ENCODE measurements at places on chromosomes 3 and 15.
A peak's percentile ranks its signal among the peaks of the same experiment; 100 is the strongest.

- peak; percentile 92 for DNase-seq
Observed at GRCh38 chr3:185820973-185821758, 3.7 kb downstream of the IGF2BP2 start.

DNA sequence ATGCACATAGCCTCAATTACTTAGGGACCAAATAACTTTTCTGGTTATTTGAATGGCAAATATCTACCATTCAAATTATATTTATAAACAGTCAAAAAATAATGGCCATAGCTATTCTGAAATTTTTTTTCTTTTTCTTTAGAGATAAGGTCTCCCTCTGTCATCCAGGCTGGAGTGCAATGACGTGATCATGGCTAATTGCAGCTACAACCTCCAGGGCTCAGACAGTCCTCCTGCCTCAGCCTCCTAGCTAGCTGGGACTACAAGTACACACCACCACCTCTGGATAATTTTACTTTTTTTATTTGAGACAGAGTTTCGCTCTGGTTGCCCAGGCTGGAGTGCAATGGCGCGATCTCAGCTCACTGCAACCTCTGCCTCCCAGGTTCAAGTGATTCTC, 16.6 kb downstream of the PPP1R2 start:
- no peak for DNase-seq

DNA sequence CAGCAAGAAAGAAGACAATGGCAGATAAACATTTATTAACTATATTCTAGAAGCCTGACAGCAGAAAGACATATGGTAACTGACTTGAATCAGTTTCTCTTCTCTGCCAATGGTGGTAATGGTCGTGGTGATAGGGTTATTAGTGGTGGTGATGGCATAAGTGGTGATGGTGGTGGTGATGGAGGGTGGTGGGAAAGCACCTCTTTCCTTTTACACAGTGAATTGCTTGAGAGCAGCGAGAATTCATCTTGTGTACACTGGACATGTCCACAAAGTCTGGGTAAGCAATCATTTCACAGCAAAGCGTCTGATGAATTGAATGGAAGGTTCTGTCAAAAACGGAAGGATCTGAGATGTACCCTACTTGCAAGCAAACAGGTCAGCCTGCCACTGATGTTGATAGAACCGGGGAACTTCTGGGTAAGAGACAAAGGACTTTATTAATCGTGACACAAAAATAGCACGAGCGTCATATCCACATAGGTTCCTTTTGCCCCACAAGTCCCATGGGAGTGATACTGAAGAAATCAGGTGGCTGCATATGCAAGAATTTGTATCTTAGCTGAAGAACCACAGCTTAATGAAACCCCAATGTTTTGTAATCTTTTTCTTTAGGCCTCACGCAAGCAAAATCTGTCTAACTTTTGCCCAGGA, 23.5 kb upstream of the TBC1D5 start:
- no peak for DNase-seq

DNA sequence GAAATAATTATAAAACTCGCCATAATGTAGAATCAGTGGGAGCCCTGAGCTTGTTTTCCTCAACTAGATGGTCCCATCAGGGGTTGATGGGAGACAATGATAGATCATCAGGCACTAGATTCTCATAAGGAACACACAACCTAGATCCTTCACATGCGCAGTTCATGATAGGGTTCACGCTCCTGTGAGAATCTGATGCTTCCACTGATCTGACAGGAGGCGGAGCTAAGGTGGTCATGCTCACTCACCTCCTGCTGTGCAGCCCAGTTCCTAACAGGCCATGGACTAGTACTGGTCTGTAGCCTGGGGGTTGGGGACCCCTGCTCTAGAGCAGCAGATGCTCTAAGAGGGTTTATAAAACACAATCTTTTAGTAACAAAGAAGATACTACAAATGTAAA, 183.6 kb downstream of the ANXA2 start:
- DNase-seq, result no peak

- DNase-seq, result no peak
Observed at GRCh38 chr3:151576511-151577137, 115.8 kb upstream of the IGSF10 start.

DNA sequence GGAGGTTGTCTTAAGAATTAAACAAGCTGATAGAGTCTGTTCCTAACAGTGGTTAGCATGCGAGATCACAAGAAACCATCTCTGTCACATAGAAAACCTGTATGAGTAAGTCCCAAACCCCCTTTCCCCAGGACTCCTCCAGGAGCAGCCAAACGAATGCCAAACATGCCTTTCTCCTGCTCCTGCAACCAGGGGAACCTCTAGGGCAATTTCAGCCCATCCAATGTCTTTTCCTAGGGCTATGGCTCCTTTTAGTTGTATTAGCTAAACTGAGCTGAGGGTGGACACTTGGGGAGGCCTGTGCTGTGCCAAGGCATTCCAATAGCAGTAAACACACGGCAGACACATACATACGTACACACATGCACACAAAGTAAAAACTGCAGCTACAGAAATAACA, 36.5 kb upstream of the TIMP4 start:
- peak; percentile 61 for DNase-seq

DNA sequence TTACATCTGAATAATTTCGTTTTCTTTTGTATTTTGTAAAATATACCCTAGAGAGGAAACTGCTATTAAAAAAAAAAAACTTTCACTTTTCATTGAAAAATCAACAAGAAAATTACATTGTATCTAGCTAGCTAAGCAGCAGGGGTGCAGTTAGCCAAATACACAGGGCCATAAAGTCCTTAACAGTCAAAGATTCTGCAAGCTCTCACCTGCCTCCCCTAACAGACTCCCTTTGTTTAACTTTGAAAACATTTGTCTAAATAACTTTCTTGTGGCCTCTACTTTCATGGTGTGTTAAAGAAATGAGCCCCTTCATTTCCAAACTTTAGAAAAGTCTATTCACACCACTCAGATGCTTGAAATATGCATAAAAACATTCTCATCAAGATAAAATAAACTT, 23.3 kb downstream of the CBLB start:
- DNase-seq, result no peak

GRCh38 chr3:61090389-61091169, 160.7 kb downstream of the FHIT start:
- no peak for DNase-seq

- DNase-seq, result no peak
Observed at GRCh38 chr3:159832024-159832423, 156.6 kb upstream of the IL12A start.

DNA sequence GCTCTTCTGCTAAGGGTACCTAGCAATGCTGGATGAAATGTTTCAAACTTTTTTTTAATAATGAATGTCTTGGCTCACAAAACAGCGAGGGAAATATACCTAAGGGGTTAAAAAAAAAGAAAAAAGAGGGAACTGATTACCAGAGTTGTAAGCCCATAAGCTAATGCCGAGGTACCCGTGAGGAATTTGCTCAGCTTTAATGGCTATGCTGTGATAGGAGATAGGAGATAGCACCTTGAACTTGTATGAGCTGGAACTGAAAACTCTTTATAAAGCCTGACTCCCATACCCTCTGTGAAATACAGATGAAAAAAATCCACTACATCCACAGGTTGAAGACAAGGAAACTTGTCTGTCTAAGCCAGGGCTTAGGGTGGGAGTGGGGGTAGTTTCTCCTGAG, 13.9 kb downstream of the GRAMD1C start:
- DNase-seq, result no peak

DNA sequence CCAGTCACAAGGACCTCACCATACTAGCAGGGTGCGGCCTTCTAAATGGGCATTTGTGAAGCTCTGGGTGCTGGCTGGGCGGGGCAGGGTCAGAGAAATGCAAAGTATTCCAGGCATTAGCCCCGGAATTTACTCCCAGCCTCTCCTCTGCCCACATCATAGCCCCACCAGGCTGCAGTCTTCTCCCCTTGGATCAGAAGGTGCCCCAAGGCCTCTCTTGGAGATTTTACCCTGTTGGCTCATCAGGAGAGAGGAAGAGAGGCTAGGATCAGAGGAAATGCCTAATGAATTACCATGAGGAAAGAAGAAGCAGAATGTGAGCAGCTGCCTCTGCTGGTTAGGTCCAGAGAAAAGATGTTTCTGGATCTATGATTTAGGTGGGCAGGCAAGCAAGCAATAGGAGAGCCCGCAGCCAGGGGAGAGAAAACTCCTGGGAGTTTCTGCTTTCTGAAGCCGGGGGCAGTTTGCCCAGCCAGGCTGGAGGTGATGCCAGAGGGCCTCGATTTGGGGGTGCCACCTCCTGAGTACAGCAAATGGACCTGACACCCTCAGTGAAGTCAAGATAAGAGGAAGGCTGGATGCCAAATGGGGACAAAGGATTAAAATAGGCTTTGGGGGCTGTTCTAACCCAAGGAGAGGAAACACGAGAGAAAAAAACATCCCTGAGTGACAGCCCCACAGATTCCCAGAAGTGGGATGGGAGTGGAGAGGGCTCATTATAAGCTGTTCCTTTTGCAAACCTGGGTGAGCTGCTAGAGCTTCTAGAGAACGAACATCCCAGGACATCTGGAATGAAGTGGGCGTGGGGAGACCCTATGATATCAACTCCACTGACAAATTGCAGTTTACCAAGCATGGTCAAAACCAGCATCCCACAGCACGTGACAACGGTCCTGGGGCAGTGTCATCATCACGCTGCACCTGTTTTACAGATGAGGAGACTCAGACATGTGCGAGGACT, 65.4 kb downstream of the BDH1 start:
- peak; percentile 88 for DNase-seq

- peak; percentile 65 for DNase-seq
Observed at GRCh38 chr15:71542836-71543235, 267.5 kb upstream of the NR2E3 start.

DNA sequence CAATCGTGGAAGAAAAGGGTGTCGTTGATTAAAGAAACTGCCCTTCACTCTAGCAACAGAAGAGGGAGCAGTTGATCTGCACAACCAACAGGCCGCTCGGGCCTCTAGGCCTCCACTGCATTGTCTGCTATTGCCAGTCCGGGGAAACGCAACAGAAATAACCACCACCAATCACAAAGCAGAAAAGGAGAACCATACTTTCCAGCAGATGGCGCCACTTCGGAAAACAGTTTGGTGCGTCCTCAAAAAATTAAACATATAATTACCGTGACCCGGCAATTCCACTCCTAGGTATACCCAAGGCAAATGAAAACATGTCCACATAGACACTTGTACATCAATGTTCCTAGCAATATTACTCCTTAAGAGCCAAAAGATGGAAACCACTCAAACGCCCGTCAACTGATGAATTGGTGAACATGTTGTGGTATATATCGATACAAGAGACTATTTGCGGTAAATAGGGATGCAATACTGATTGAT, 154.1 kb downstream of the TJP1 start:
- DNase-seq, result peak; percentile 86

DNA sequence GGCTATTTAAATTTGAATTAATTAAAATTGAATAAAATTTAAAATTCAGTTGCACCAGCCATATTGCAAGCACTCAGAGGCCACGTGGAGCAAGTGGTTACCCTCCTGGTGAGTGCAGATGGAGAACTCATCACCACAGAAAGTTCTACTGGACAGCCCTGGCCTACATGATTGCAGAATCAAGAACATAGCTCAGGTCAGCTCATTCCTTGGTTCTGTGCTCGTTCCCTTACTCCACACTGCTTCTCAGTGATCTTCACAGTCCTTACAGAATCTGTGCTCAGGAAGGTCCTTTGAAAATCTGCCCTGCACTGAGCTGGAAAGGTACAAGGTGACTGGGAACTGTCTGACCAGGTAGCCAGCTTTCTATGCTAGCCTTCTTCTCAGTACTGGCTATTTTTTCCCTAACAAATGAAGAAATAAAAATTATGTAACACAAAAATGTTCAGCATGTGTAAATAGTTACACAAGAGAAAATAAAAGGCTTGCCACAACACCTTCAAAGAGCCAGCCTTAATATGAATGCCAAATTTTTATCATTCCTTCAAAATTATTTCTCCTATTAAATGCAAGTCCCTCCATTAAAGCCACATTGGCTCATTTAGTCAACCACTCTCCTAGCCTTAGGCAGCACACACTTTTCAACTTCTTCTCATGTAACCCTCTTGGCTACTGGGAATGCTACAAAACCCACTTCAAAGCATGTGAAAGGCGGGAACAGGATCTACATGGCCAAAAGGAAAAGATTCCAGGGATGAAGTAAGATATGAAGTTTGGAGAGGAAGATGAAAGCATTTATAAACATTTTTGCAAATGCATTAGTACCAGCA, 326.4 kb upstream of the WNT5A start:
- DNase-seq, result no peak

DNA sequence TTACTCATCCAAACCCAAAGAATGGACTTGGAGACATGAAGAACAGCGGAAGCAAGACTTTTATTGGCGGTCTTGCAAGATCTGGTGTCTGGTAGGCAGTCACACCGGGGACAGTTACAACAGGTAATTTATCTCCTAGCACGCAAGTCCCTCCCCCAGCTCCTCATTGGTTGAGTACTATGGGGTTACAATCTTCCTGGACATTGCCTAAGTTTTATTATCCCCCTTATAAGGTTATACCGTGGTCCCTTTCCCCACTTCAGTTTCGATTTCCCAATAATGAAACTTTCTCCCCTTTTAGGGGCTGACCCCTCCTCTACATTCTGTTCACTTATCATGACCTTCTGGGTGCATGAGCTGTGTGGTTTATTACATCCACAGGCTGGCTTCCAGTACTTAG, 18.7 kb downstream of the ARL8B start:
- no peak for DNase-seq

DNA sequence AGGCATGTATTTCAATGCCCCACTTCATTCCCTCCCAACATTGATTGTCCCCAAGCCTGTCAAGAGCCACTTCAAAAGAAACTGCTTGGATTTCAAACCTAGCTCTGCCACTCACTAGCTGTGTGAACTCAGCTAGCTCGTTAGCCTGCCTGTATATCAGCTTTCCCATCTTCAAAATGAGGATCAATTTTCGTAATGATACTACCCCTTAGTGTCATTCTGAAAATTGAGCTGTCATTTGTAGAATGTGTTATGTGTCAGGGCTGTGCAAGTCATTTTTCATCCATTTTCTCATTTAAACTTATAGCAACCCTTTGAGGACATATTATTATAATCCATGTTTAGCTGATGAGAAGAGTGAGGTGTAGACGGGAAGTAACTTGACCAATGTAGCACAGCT, 88.6 kb downstream of the TRIM42 start:
- DNase-seq, result no peak

GRCh38 chr3:14597266-14597665, 54.3 kb upstream of the CCDC174 start:
- DNase-seq, result no peak

GRCh38 chr15:48557335-48557734, 88.2 kb downstream of the FBN1 start:
- no peak for DNase-seq

DNA sequence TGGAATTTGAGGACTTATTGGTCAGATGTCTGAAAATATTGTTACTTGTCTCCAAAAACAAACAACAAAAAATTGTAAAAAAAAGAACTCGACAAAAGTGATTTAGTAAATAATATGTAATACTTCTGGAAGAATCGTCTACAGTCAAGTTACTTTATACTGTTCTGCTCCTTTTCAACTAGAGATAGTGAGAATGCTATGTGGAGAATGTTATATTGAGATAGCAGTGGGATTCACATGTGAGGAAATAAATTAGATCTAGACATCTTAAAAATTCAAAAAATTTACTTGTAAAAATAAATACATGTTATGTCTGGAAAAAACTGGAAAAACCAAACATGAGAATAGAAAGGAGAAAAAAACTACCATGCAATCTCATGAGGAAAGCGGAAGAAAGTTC, 64.9 kb downstream of the SGO1 start:
- DNase-seq, result no peak

- DNase-seq, result no peak
Observed at GRCh38 chr15:98669638-98670037, 21.3 kb downstream of the IGF1R start.

- DNase-seq, result no peak
Observed at GRCh38 chr3:62761711-62762110, 113.5 kb downstream of the CADPS start.

GRCh38 chr3:37554364-37554763, 307.3 kb upstream of the CTDSPL start:
- no peak for DNase-seq
